Left kidney (tissue), 8 donors: ENCODE measurements at places on chromosomes 1 and 21. TPM values are rescaled to one million over a fixed set of nuclear protein-coding genes. Genes with fewer than 3 reads are reported as not detected.

DNA sequence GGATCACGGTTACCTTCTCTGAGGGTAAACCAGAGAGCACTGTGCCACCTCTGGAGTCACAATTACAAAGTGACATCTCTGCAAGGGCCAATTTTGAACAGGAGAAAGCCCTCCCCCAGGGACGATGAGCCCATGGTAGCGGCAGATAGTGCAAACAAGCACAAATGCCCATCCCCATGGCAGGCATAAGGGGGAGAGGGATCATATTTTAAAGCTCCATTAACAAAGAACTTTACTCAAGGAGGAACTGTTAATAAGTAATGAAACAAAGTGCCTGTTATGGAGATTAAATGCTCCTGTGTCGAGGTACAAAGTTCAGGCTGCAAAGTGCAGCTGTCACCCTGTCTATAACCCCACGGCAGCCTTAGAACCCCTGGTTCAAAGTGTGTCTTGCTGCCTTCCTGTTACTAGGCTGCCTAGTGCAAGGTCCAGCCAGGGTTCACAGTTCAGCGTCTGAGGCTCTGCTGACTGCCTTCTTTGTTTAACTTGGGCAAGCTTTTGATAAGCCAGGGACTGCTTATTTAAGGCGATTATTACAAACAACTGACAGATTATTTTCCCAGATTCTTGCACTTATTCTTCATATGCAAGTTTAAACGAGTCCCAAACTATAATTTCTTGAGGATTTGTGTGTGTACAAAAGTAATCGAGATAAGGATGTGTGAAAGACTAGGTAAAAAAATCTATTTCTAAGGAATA lies 75.7 kb upstream of the NRIP1 start:
- DNase-seq = peak; percentile 54

The LCE1D gene
- not detected for polyA plus RNA-seq

The WDR3 gene
- 33.2 TPM for polyA plus RNA-seq

- peak; percentile 95 for DNase-seq
Observed at GRCh38 chr1:89994805-89995597, at the start of gene ZNF326. ZNF326 (plus strand) TSS chr1:89995110; CDS start chr1:89995258, 148 bp downstream.

DNA sequence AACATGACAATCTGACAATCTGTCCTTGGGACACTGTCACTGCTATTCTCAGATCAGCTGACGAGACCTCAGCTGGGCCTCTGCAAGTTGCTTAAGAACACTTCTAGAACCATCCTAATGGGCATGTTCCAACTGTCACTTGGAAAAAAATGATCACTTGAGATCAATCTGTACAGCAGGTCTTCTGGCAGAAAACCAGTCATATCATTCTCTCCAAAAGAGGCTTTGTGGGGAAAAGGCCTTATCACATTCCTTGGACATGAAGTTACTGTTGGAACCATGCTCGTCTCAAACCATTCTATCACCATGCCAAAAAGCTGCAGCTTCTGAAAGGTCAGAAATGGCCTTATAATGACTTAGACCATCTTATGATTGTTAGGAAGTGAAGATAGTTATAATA lies 744.2 kb downstream of the USP25 start:
- DNase-seq = no peak

The NHLH1 gene
- polyA plus RNA-seq = 0.22 TPM

- DNase-seq = no peak
Observed at GRCh38 chr1:212098310-212098709, 62.8 kb downstream of the DTL start.

- no peak for DNase-seq
Observed at GRCh38 chr1:87787551-87787950, 458.9 kb downstream of the LMO4 start.

The TRIM58 gene
- polyA plus RNA-seq = 1.0 TPM
